Hepatic stellate cell (primary cell): ENCODE measurements at places on chromosomes 11 and 22.

GRCh38 chr11:64817476-64817875 is 7.1 kb upstream of the MEN1 start:
- DNase-seq = no peak

DNA sequence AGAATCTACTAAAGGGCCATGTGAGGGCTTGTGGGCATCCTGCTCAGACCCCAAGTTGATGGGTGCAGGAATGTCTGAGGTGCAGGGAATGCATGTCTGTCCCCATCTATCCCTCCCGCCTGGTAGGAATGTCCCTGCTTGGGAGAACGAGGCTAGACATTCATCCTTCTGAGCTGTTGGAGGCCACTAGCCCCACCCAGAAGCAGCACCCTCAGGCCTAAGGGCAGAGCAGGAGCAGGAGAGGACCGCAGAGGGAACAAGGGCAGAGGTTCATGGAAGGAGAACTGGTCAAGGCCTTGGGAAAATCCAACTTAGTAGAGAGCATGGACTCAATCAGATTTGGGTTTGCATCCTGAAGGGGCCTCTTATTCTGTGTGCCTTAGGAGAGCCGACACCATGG is 22.1 kb upstream of the LMO1 start:
- DNase-seq = no peak

DNA sequence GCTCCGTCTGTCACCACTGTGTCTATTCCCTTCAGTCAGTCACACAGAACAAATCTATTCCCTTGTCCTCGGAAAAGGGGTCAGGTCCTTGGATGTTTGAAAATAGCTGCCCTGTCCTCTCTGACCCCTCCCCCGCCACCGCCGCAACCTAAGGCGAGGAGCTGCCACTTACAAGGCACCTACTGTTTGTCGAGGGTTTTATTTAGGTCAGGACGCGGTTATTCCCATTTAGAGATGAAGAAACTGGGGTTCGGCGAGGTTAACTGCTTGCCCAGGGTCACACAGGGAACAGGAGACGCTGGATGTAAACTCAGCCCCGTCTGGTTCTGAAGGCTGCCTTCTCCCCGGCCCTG is 1468.1 kb downstream of the BRD1 start:
- DNase-seq = no peak

DNA sequence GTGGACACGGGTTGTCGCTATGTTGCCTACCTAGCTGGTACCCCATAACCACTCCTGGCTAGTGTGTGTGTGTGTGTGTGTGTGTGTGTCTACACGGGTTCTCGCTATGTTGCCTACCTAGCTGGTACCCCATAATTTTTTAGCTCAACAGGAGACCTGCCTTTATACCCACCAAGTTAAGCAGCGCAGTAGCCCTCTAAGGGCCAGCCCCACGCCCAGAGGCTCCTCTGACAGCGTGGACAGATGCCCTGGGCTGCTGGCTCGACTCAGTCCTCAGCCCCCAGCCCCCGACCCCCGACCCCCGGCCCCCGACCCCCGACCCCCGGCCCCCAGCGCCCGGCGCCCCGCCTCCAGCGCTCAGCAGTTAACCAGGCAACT is 351 bp upstream of the AKIP1 start:
- DNase-seq = no peak

DNA sequence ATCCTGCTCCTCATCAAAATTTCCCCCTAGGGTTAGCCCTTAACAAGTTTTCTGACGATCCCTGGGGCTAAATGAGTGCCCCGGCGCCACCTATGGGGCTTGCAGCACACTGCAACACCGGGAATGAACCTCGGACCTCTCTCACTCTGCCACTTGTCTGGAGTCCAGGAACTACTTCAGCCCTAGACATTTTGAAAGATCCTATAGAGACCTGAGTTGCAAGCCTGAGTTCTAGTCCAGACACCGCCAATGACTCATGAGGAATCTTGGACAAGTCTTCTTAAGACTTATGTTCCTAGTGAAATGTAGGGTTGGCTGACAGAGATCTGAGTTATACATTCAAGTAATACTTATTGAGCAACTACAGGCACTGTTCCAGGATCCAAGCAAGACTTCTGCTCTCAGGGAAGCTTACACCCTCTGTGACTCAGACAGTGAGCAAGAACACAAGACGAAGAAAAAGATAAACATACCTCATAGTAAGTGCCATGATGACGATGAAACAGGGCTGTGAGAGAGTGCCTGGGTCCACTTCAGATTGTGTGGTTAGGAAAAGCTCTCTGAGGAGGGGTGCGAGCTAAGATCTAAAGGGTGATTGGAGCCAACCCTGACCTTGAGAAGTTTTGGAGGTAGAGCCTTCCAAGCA is 10.2 kb upstream of the STK33 start:
- DNase-seq = peak; percentile 82
